ENCODE measurements at places on chromosomes 4 and X.

- DNase-seq, result no peak
These were observed 72.6 kb downstream of the EPHA5 start for GRCh38 chr4:65597697-65598096.

DNA sequence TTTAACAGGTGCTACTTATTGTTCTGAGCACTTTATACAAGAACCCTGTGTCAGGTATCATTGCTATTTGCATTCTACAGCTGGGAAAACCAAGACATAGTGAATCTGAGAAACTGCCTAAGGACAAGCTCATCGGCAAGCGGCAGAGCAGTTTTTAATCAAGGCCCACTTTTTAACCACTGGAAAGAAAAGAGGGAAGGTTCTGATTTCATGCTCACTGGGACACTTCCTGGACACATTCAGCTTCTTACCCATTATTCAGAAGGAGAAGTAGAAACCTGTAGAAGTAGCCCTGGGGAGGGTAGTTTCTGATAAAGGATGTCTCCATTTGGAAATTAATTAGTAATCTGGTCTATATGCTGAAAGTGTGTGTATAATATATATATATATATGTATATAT is 2.5 kb upstream of the LNX1 start:
- DNase-seq, result no peak

DNA sequence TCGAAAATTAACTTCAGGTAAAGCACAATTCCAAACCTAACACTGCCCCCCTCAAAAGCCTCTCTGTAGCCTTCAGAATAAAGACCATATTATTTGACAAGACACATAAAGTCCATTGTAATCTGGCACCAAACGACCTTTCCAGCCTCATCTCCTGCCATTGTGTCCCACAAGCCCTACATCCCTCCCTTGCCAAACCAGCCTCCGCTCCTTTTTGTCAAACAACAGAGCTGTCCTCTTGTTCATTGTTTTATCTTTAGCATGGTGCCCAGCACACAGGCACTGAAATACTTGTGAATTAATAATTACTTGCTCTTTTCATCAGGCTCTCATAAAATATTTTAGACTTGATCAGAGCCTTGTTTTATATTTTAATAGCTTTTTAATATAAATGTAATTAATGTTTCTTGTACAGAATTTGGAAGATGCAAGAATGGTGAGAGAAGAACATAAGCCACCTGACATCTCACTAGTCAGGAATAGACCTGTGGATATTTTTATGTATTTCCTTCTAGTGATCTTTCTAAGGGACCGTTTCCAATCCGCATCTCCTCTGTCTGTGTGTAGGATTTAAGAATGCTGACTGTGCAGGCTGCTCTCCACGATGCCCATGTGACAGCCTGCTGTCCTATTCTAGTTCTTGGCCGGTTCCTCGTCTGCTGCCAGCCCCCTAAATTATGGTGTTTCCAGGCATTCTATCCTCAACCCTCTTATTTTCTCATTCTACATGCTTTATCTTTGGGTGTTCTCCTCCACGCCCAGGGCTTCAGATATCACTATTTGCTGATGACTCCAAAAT is 3.0 kb upstream of the IRF2 start:
- no peak for DNase-seq

- no peak for DNase-seq
These were observed 10.1 kb upstream of the TMEM154 start for GRCh38 chr4:152689615-152690501.

- DNase-seq, result no peak
These were observed 676.7 kb downstream of the GALNTL6 start for GRCh38 chr4:172489861-172490260.

GRCh38 chr4:44984083-44984482 is 257.7 kb upstream of the GNPDA2 start:
- DNase-seq, result no peak

- no peak for DNase-seq
These were observed 52.1 kb downstream of the LEF1 start for GRCh38 chr4:108116423-108117168.

- DNase-seq, result no peak
These were observed 69.5 kb upstream of the GABRA3 start for GRCh38 chrX:152520653-152521052.

GRCh38 chrX:69063486-69063885 is 101.8 kb downstream of the PJA1 start:
- no peak for DNase-seq

GRCh38 chr4:186148336-186148975 is 42.9 kb upstream of the CYP4V2 start:
- no peak for DNase-seq

DNA sequence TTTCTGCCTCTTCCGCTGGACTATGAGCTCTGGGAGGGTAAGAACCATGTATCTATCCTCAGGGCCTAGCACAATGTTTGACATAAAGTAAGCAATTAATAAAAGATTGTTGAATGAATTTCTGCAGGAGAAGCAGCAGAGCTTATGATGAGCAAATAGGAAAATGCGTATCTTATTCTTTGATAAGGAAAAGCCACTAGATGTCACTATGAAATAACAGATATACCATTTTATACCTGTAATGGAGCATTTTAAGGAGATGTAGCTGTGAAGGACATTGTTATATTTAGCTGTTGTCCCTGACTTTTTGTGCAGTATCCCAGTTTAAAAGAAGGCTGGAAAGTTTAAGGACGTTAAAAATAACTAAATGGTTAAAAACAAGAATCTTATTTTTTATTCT is 147.2 kb upstream of the MBNL3 start:
- DNase-seq, result no peak

GRCh38 chr4:1166509-1167243 is 5.7 kb downstream of the SPON2 start:
- no peak for DNase-seq

- DNase-seq, result no peak
These were observed 74.1 kb downstream of the TRAPPC11 start for GRCh38 chr4:183733181-183733580.

DNA sequence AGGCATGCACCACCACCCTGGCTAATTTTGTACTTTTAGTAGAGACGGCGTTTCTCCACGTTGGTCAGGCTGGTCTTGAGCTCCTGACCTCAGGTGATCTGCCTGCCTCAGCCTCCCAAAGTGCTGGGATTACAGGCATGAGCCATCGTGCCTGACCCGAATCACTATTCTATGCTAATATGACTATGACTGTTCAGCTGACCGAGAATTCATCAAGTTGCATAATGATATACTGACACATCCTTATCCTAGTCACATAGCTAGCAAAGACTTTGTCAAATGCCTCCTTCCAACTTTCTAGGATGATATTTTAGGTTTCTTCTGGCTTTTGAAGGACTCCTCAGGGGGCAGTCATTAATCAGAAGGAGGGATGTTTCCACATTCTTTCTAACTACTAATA is 4.8 kb upstream of the GPM6B start:
- DNase-seq, result no peak

DNA sequence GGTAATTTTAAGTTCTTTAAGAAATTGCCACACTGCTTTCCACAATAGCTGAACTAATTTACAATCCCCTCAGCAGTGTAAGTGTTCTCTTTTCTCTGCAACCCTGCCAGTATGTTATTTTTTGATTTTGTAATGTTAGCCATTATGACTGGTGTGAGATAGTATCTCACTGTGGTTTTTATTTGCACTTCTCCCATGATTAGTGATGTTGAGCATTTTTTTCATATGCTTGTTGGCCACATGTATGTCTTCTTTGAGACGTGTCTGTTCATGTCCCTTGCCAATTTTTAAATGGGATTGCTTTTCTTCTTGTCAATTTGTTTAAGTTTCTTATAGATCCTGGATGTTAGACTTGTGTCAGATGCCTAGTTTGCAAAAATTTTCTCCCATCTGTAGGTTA is 86.1 kb downstream of the BMP3 start:
- DNase-seq, result no peak

- no peak for DNase-seq
These were observed 120.7 kb downstream of the NEXMIF start for GRCh38 chrX:74804574-74804973.

DNA sequence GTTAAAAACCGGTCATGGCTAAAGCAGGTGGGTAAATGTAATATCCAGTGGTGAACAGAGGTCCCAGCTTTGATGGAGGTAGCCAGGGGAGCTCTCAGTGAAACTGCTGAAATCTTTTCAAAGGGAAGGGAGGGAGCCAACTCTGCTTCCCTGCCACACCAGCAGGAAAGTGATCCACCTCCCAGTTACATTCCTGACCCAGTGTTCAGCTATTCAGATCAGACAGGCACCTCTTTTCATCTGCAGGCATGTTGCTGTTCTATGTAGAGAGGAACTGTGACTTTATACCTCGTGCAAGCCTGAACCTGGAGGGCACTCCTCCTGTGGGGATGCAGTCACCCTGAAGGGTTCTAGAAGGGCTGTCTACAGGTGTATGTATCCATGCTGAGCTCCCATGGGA is 37.6 kb downstream of the DCLK2 start:
- DNase-seq, result no peak

- DNase-seq, result no peak
These were observed 1114.9 kb downstream of the C4orf33 start for GRCh38 chr4:130210864-130211263.

- no peak for DNase-seq
These were observed 664.0 kb upstream of the PCDH7 start for GRCh38 chr4:30056016-30056766.

GRCh38 chr4:4984186-4984585 is 35.1 kb downstream of the CYTL1 start:
- no peak for DNase-seq

GRCh38 chrX:151697522-151697921 is 2.3 kb downstream of the PRRG3 start:
- peak; percentile 29 for DNase-seq

- no peak for DNase-seq
These were observed 624.3 kb upstream of the EPHA5 start for GRCh38 chr4:66294638-66295037.

DNA sequence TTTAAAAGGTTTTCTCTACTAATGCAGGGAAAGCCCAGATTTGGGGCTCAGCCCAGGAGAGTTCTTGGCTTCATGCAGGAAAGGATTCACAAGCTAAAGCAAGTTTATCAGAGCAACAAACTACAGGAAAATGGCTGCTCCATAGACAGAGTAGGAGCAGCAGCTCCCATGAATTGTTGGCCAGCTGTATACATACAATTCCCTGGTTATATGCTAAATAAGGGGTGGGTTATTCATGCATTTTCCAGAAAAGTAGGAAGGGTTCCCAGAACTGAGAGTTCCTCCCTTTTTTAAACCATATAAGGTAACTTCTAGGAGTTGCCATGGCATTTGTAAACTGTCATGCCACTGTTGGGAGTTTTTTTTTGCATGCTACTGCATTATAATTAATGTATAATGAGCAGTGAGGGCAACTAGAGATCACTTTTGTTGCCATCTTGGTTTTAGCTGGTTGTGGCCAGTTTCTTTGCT is 2.6 kb downstream of the C4orf33 start:
- DNase-seq, result no peak

DNA sequence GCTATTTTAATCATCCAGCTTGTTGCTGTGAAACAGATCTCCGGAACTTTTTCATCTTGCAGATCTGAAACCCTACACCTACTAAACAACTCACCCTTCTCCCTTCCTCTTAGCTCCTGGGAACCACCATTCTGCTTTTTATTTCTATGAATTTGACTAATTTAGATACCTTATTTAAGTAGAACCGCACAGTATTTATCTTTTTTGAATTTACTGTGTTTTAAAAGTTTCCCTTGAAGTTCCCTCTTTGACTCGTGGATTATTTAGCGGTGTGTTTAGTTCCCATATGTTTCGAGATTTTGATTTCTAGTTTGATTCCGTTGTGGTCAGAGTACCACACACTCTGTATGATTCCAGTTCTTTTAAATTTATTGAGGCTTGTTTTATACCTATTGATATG is 44.6 kb downstream of the EIF2S3 start:
- no peak for DNase-seq

DNA sequence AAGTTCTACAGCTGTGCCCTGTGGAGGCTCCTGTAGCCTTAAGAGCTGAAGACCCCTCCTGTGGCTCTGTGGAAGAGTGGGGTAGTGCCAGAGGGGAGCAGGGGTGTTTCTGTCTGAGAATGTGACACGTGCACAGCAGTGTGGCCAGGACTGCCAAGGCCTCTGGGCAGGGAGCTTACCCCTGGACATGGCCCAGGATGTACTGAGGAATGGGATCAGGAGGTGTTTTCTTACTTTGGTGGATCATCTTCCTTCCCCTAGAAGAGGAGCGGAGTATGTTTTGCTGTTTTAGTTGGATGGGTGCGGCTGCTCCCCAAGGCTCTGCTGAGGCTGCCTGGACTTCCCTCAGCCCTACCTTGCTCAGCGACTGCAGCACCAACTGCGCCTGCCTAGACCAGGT is 342.6 kb downstream of the ARHGAP10 start:
- no peak for DNase-seq

GRCh38 chrX:9878146-9878820 is 88.9 kb upstream of the CLDN34 start:
- no peak for DNase-seq

- DNase-seq, result no peak
These were observed 487.8 kb upstream of the MAGEB18 start for GRCh38 chrX:25650216-25650820.

GRCh38 chrX:155086961-155087735 is 15.8 kb downstream of the BRCC3 start:
- no peak for DNase-seq

GRCh38 chrX:40736170-40736505 is 796 bp upstream of the MED14 start:
- DNase-seq, result no peak

DNA sequence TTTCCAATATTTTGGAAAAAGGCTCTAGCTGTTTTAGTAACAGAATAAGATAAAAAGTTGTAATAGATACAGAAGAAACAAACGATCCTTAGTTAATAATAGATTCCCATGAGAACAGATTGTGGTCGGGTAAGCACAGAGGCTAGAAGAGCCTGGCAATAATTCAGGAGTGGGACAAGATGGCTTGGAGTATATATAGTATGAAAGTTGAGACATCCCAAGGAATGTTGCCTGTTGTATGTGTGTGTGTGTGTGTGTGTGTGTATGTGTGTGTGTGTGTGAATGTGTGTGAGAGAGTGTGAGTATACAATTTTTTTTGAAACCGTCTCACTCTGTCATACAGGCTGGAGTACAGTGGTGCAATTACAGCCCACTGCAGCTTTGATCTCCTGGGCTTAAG is 150.7 kb downstream of the PDGFC start:
- DNase-seq, result no peak

DNA sequence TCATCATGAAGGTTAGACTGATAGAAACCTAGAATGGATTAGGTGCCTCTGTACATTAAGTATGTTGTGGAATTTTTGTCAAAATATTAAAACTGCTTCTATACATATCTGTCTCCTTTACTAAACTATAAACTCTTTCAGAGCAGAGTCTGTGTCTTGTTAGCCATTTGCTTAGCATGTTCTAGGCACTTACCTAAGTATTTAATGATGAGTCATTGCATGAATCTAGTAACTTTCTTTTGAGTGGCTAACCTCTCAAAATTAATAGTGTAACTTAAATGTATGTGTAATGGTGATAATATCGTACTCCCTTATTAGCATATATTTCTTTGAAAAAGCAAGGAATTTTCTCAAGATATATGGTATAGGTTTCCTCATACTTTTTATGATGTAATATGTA is 57.8 kb downstream of the RAP1GDS1 start:
- no peak for DNase-seq

DNA sequence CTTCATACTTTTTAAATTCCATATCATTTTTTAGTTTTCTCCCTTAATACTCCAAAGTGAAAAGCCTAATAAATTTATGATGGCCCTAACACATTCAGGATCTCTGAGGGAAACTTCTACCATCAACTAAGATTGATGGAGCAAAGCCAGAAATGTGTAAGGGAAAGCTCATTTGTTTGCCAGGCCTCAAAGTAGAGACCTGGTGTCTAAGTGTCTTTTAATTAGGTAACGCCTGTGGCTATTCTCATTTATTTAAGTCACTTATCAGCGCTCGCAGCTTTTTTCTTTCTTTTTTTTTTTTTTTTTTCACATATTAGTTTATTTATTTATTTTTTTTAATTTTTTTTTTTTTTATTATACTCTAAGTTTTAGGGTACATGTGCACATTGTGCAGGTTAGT is 242.4 kb downstream of the TMA16 start:
- DNase-seq, result no peak
